ENCODE measurements at places on chromosomes 2 and 18.

DNA sequence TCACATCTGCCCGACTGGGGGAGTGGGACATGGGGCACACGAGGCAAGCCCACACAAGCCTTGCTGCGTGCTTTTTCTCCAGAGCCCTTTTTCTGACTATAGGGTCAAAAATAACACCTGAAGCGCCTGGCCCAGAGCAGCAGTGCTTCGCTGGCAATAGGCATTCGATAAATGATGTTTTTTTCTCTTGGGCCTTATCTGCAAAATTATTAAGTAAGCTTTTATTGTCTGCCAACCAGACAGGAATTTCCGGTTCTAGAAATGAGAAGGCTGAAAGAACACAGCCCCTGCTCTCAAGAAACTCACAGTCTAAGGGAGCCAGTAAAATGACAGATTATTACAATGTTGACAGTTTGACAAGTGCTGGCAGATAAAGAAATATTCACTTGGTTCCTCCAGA is 2.7 kb upstream of the TMBIM1 start:
- DNase-seq, result no peak

DNA sequence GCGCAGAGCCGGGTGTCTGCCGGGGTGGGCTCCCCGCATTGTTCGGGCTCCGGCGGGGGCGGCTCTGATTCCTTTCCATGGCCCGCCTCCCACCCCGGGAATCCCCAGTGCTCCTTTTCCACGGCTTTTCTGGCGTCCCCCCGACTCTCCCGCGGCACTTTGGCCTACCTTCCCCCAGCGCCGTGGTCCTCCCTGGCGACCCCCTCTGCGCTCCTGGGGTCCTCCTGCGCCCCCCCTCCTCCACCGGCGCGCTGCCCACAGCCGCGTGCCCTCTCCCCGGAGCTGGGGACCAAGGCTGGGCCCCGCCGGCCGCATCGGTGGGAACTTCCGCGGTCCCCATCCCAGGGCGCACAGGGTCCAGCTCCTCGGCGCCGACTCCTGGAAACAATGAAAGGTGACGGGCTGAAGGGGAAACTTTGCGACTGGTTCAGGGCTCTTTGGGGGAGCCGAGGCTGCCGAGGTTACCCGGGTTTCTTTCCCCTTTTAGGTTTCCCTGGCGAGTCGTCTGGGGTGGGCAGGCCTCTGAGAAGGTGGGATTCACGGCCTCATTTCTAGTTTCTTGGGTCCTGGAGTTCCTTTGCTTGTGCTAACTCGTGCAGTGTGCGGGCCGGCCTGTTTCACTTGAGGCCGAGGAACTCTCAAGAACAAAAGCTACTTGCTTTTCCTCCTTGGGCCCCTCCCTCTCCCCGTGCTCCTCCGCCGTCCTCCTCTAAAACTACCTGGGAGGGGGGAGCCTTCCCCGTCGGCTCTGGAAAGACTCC is 2.2 kb downstream of the TGIF1 start:
- DNase-seq, result peak; percentile 41

DNA sequence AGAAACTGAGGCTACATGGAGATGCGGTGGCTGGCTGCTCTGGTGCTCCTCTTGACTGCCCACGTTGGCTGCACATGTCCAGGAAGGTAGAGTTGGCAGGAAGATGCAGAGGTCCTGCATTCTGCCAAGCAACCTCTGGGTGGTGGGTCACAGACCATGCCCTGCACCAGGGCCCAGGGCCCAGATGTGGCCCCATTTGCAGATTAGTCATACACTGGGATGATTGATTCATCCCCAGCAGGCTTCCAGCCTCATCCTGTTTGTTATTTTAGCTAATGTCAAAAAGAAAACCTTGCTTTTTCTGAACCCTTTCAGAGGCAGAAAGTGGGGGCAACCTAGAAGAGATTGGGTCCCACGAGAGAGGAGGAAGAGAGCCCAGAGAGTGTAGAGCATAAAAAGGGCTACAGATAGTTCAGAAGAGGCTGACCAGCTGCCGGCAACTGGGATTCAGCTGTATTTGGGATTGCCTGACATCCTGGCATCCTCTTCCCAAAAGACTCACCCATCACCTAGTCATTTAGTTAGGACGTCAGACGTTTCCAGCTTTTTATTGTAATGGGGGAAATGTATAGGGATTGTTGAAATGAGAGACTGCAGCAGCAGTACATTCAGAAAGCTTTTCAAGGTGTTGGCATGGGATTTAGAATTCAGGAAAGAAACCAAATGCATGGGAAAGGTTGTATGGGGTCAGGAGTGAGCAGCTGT is 101.9 kb downstream of the CTIF start:
- DNase-seq, result no peak

GRCh38 chr2:121489911-121490583 is 40.6 kb upstream of the RNU4ATAC start:
- no peak for DNase-seq

GRCh38 chr2:150679456-150680120 is 192.1 kb upstream of the RND3 start:
- DNase-seq, result no peak
